Skeletal muscle cell (primary cell): ENCODE measurements at places on chromosomes 7 and 10.

- DNase-seq, result no peak
Observed at GRCh38 chr7:132652507-132652906, 76.2 kb upstream of the PLXNA4 start.

DNA sequence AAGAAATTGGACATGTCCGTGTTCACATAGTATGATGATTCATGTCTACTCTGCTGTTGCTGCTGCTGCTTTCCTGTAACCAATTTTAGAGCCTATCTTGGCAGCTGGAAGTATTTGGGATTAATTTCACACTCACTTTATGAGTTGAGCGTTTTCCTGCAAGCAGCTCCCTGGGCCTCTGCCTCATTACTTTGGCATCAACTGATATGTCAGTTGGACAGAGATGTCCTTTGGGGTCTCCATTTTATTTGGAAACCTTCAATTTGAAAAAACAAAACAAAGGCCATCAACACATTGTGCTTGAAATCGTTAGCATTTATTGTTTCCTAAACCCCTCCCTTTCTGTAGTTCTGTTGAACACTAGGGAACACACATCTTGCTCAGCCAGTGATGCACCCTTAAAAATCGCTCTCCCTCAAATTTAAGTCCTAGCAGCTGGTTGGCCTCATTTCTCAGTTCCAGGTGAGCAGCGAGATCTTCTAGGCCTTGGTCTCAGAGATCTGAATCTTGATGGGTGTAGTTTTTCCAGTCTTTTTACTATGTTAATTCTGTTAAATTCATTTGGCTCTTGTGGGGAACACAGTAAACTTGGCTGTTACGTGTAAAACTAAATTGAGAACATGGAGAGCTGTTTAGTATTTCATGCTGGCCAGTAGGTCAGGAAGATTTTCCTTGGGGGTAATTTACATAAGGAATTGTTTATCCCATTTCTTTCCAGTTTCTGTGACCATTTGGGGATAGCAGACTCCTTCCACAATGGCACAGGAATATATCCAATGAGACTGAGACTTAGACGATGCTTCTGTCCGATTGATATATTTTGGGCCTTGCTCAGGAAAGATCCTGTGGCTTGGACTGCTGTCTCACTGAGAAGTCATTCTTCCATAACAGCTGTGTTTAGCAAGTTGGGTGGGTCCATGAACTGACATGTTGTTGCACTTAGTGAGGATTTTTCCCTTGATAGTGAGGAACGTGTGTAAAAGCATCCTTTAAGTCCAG, 371.6 kb downstream of the BBS9 start:
- peak; percentile 54 for DNase-seq

DNA sequence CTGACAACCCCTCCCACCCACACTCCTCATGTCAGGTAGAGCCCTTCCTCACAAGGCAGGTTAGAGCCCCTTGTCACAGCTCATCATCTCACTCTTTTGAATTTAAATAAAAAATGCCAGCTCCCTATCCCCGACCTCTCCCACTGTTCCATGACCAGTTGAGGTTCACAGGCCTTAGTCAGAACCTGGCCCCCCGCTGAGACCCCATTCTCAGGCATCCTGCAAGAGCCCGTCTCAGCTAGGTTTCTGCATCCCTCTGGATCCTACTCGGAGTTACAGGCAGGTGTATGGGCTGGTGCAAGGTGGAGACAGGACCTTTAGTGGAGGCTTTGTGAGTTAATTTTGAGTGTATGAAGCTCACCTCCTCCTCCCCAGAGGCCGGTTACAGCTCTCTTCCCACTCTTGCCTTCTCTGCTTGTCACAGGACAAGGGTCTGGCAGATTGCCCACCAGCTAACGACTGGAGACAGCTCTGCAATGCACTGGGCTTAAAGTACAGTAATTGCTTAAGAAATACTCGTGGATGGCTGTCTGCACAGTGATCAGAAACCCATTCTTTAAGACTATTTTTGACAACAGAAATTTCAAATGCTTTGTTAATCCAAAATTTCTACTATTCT, 394.9 kb upstream of the DPP6 start:
- no peak for DNase-seq

- DNase-seq, result no peak
Observed at GRCh38 chr10:29619241-29619669, 15.5 kb downstream of the SVIL start.

DNA sequence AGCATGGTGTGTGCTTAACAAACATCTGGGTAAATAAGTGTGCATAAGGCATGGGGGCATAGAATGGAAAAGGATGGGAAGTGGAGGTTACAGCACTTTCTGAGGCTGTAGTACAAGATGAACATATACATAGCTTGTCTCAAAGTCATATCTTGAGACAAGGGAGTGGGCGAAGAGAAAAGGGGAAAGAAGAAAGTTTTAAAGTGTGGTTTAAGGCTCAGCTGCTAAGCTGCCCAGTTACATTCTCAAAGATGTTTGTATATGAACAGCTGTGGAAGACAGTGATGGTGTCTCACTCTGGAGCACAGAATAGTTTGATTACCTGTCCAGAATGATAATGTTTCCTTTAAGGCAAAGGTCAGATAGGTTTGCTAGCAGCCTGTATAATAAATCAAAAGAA, 61.9 kb upstream of the LANCL2 start:
- DNase-seq, result no peak

DNA sequence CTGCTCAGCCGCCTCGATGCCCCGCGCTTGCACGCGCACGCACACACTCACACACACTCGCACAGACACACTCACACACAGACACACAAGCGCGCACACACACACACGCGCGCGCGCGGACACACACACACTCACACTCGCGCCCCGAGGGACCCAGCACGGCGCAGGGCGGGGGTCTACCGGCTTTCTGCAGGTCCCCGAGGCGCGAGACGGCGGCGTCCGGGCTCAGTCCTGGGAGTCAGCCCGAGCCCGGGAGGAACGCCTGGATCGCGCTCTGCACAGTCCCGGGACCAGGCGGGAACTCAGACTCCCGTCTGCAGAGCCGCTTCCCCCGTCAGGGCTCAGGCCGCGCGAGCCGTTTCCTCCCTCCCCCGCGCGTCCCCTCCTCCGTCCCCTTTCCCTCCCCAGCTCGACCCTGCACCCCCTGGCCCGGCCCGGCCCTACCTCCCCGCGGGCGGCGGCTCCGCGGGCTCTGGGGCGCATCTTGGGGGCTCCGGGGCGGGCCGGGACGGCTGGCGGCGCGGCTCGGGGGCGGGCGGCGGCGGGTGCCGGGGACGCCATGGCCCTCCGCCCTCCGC, 464 bp downstream of the DENND2A start:
- no peak for DNase-seq

DNA sequence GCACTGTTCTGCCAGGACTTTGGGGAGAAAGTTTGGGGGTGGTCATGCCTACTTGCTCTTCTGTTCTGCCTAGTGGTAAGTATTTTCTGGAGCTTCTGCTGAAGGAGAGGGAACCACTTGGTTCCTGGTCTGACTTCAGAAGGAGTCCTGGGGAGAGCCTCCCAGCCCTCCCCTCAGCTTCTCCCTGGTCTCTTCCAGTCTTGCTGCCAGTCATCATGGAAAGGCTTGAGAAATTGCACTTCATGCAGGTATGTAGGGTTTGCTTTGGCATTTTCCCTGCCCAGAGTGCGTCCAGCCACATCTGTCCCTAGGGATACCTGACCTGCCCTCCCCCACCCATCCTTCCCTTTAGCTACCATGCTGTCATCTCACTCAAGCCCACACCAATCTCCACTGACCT, 11.1 kb upstream of the WBP1L start:
- DNase-seq, result no peak
